ENCODE measurements at places on chromosomes 12 and 14.

- DNase-seq, result peak; percentile 11
Observed at GRCh38 chr14:73567951-73568885, 795 bp upstream of the ACOT2 start.

GRCh38 chr14:73426877-73427276 lies 31.5 kb downstream of the NUMB start:
- DNase-seq, result no peak

GRCh38 chr12:50257236-50258166 lies 25.8 kb downstream of the LIMA1 start:
- no peak for DNase-seq

- DNase-seq, result no peak
Observed at GRCh38 chr14:23137192-23137812, 18.2 kb upstream of the CEBPE start.

DNA sequence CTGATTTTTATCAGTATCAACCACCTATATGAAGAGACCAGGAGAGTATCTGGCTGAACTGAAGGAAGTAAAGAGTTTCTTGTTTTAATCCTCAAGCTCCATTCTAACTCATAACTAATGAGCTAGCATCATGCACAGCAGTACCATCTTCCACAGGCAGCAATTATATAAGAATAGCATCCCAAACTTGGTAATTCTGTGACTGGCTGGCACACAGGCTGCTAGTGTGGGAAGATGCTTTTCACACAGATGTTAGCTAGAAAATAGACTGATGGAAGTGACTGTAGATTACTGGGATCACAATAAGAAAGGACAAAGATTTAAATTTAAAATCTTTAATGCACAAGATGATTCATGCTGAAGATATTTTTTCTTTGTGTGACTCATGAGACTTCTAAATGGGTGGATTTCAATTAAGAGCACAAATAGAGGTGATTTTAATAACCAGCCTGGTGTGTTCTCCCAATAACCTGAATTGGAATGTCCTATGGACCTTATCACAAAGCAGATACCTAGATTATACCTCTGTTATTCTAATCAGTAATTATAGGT lies 417.7 kb upstream of the ATXN7L3B start:
- DNase-seq, result no peak

DNA sequence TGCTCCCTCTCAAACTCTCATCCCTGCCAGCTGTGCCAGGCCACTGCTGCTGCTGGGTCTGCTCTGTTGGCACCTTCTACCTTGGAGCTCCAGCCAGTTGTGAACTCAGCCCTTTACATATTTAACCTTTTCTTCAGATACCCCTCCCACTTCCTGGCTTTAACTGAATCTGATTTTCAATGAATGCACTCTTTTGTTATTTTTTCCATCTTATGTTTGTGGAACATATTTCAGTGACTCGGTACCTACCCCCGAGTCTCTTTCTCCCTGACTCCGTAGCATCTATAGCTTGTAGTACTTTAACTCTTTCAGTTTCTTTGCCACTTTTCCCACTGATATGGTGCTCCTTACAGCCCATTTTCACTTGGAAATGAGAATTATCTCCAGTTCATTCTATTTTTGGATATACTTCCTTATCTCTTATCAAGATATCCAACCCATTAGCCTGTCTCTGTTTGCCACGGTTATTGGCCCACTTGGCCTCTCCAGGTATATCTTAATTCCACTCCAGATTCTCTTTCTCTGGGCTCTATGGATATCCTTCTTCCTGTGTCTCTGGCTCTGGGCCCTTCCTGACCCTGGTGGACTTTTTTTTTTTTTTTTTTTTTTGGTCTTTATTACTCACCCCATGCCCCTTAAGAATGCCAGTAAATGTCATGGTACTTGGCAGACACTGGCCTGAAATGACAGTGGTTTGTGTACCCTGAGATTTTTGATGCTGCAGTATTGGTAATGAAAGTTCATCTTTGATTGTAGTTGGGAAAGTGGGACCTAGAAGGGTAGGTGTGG lies 62.7 kb downstream of the PELI2 start:
- no peak for DNase-seq

- no peak for DNase-seq
Observed at GRCh38 chr12:28316049-28316448, 125.8 kb downstream of the CCDC91 start.

DNA sequence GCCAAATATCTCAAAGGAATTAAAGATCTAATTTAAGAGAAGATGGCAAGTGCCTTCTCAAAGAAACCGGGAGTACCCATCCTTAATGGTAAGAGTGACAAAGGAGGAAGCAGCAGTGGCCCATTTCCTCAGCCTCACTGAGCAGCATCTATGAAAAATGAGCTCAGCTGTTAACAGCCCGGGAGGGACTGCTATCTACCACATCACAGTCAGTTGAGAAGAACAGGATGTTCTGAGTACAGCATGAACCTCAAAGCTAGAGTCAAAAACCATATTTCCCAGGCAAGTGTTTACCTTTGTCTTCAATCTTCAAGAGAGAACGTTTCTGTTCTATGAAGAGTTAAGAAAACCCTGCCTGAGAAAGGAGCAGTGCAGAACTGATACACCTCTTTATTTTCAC lies 115.0 kb downstream of the BTG1 start:
- peak; percentile 54 for DNase-seq

DNA sequence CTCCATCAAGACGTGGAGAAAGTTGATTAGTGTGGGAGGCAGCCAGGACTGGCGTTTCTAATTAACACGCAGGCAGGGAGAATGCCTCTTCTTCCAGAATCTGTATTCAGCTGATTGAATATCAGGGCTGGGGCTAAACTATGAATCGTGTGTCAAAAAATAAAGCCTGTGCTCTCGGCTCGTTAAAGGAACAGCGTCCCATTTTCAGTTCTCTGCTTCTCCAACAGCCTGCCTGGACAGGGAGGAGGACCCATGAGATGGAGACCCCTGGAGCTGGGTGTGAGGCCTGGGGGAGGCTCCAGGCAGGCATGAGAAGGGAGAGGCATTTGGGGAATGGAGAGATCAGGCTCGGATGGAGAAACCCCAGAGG lies 28.6 kb upstream of the LHX5 start:
- DNase-seq, result no peak

- no peak for DNase-seq
Observed at GRCh38 chr12:52045794-52046199, 5.4 kb upstream of the NR4A1 start.

GRCh38 chr14:34930591-34931091 lies 52.2 kb upstream of the SRP54 start:
- DNase-seq, result no peak

DNA sequence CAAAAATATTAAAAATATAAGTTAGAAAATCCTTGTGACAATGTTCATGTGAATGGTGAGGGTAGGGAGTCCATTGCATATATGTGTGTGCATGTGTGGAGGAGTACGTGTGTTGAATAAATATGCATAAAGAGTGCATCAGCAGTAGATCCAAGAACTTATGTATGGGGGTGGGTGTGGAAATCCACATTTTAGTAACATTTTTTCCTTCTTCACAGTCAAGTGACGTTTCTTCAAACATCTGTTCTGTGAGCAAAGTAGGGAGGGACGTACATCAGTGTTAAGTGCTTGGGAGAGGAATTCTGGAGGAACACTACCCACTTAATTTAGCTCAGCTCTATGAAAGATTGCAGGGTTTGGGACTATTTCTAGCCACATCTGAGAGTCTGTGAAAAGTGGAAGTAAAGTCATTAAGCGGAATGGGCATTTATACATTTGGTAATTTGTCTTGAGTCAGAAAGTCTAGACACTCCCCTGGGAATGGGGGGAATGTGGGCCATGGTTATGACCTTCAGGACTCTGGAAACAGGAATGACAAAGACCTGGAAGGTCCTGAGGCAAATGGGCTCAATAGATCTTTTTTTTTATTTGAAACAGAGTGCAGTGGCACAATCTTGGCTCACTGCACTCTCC lies 156.4 kb upstream of the PLXNC1 start:
- DNase-seq, result no peak

DNA sequence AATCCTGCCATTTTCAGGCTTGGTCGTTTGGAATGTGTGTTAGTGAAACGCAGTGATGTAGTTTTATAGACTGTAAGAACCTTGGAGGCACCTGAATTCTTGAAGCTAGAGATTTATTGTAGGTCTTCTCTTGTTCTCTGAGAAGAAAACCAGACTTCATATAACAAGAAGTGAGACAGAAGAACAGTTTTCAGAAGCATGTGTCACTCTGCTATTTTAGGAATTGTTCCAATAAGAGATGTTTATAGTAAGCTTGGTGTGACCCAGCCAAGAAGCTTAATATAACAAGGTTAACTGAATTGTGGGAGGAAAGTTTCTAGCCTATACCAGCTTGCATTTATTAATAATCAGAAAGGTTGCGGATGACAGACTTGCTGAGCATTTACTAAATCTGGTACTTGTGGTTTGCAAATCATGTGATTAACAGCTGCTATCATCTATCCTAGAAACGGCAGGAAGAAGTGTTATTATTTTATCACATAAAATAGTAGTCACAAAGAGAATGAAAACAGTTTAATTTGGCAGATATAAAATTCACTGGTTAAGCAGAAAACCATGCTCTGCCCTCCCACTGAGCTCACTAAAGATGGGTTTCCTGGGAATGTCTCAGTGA lies 49.2 kb upstream of the BCAT1 start:
- no peak for DNase-seq

- DNase-seq, result no peak
Observed at GRCh38 chr12:32353540-32353939, 45.8 kb upstream of the FGD4 start.

- DNase-seq, result no peak
Observed at GRCh38 chr12:4193821-4194220, 79.7 kb upstream of the CCND2 start.

DNA sequence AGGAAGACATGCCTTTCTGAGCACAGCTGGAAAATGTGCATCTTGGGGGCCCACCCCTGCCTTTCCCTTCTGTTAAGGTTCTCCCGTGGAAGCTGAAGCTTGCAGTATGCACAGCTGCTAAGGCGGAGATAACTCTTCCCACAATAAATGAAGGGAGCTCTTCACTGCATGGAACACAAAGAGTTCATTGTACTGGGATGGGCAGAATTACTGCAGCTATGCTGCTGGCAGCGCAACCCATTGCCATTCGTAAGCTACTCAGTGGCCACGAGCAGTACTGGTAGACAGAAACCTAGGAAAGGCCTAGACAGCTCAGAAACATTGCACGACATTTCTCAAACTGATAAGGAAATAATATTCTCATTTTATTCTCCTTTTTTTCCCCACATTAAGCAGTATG lies 310.2 kb downstream of the MDGA2 start:
- no peak for DNase-seq

- DNase-seq, result no peak
Observed at GRCh38 chr14:95409477-95410272, 90.0 kb upstream of the CLMN start.

GRCh38 chr12:15726027-15726877 lies 62.9 kb downstream of the EPS8 start:
- no peak for DNase-seq

DNA sequence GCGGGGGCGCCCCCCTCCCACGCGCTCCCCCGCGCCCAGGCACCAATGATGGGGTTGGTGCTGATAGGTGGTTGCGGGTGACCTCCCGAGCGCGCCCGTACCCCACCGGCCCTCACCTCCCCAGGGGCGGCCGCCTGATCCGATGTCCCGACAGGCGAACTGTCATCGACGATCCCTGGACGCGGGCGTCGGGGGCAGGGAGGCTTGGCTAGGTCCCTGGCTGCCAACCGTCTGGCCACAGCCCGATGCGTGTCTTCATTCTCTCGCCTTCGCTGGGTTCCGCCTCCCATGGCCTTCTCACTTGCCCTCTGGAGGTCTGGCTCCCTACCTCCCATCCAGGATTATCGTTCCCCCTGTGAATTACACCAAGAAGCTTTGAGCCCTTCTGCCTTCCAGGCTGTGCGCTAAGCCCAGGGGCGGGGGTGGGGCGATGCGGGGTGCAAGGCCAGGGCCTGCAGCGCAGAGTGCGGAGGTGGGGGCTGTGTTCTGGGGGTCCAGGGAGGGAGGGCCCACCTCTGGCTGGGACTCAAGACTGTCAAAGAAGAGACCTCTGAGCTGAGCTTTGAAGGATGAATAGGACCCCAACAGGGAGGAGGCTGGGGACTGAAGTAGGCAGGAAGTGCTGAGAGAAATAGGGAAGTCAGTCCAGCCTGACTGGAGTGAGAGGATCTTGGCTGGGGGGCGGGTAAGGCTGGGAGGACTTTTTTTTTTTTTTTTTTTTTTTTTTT lies 7.7 kb upstream of the RACGAP1 start:
- DNase-seq, result no peak

DNA sequence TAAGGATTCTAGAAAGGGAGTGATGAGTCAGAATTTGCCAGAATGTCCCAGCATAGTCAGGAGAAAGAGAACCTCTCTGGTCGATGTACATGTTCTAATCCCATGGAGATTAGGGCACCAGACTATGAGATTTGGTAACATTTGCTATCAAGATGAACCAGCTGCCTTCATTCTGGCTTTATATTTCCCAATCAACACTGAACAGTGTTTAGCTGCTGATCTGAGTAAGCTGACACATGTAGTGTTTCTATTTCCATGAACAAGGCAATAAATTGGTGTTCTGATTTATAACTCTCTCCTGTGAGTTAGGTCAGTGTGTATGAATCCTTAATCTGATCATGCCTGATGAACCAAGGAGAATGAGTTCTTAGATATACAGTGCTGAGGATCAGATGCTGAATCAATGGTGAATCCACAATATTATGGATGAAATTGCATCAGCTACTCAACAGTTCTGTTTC lies 158.0 kb upstream of the AMIGO2 start:
- DNase-seq, result no peak

GRCh38 chr12:86777325-86777724 lies 521.1 kb upstream of the MGAT4C start:
- no peak for DNase-seq

GRCh38 chr12:116920939-116921338 lies 10.2 kb downstream of the FBXW8 start:
- no peak for DNase-seq

- DNase-seq, result peak; percentile 69
Observed at GRCh38 chr12:113098441-113099028, 37.0 kb downstream of the RASAL1 start.

DNA sequence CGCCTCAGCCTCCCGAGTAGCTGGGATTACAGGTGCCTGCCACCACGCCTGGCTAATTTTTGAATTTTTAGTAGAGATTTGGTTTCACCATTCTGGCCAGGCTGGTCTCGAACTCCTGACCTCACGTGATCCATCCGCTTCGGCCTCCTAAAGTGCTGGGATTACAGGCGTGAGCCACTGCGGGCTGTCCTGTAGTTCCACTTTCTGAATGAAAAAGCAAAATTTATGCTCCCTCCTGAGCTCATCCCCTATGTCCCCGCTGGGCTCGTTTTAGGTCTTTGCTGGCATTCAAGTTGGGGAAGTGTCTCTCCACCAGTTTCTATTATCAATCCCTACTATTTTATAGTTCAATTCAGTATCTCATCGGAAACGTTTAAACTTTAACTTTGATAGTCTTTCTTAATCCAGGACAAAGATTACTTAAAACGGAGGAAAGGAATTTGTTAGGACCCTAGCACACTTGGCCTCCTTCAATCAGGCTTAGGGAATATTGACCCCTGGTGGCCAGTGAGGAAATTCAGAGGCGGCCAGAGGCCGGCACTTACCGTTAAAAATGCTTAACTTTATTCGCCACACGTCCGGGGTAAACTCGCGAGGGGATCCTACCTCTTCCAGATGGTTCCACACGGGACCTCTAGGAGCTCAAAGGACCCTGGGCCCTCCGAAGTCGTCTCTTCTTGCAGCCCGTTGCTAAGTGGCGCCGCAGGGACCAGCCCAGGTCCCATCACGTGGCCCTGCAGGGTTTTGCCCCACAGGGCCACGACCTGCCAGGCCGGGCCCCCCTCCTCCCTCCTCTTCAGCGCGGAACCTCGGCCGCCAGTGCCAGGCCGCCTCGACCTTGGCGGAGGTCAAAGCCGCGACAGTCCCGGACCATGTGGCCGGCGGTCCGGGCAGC lies 11.4 kb upstream of the DNAL1 start:
- DNase-seq, result peak; percentile 39
